ENCODE measurements at places on chromosomes 7 and 10.
A peak's percentile ranks its signal among the peaks of the same experiment; 100 is the strongest.

DNA sequence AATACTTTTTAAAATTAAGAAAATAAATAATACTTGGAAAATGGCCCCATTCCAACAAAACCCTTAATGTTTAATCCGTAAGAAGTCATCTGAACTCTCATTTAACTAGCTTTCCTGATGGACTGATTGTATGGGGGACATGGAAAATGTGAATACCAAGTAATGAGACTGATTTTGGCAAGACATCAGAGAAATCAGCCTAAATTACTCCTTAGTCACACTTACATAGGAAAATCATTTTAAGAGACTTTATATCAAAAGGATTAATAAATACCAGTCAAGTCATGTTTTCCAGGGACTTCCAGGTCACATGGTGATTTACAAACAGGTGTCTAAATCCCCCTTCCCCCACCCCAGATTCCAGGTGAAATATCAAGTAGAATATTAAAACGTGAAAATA is 58.2 kb downstream of the GRM8 start:
- no peak for DNase-seq

DNA sequence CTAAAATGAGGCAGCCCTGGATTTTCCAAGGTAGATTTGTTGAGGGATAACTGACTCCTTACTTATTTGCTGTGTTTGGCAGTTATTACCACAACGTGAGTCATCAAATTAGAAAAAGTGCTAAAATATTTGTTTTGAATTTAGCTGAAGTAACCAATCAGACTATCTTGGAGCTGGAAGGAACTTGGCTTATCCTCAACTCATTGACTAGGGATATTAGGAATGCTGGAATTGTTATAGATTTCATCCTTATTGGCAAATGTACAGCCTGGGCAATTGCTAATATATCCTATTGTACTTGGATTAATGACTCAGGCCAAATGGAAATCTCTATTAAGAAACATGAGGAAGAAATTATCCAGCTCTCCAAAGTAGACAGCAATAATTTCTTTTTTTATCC is 1189.0 kb upstream of the LRRN3 start:
- no peak for DNase-seq

- no peak for DNase-seq
Measured at GRCh38 chr7:95927756-95928155, 155.4 kb downstream of the DYNC1I1 start.

GRCh38 chr7:26237035-26237807 is 35.7 kb downstream of the CBX3 start:
- DNase-seq = no peak

GRCh38 chr10:79559726-79560125 is 481 bp downstream of the SFTPA2 start:
- DNase-seq = no peak

- no peak for DNase-seq
Measured at GRCh38 chr10:31490858-31491504, 172.0 kb downstream of the ZEB1 start.

GRCh38 chr10:97169063-97169462 is 16.7 kb downstream of the SLIT1 start:
- DNase-seq = no peak

DNA sequence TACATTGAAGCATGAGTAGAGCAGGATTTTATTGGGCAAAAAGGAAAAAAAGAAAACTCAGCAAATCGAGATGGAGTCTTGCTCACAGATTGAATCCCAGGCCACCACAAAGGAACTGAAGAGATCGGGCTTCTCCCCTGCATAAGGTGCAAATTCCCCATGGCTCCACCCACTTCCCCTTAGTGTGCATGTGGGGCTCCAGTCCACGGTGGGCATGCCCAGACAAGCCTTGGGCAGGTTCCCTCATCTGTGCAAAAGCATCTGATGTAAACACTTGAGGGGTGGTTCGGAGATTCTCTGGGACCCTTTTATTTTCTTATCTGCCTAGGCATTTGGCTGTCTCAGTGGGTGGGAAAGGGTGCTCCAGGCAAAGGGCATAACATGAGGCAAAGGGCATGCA is 150.7 kb downstream of the CFTR start:
- DNase-seq = no peak

- DNase-seq = peak; percentile 35
Measured at GRCh38 chr7:123824754-123825067, 20.3 kb upstream of the HYAL4 start.

GRCh38 chr7:134996097-134996550 is 9.8 kb downstream of the AGBL3 start:
- DNase-seq = no peak

GRCh38 chr7:106599343-106599698 is 61.6 kb downstream of the CCDC71L start:
- peak; percentile 42 for DNase-seq

- no peak for DNase-seq
Measured at GRCh38 chr7:23067271-23067670, 38.3 kb upstream of the KLHL7 start.

DNA sequence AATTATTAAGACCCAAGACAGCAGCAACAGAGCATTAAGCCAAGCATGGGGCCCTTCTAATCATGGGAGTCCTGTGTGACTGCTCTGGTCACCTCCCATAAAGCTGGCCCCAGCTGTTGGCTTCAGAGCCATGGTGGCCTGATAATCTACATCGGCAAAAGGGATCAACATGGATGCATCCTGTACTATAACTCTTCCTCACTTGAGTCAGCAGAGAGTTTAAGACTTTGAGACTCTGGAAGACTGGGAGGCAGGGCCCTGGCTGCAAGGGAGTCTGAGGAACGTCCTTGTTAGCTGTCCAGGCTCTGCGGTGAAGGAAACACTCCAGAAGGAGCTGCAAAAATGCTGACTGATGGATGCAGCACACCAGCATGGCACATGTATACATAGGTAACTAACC is 95.0 kb upstream of the KIAA1217 start:
- no peak for DNase-seq

DNA sequence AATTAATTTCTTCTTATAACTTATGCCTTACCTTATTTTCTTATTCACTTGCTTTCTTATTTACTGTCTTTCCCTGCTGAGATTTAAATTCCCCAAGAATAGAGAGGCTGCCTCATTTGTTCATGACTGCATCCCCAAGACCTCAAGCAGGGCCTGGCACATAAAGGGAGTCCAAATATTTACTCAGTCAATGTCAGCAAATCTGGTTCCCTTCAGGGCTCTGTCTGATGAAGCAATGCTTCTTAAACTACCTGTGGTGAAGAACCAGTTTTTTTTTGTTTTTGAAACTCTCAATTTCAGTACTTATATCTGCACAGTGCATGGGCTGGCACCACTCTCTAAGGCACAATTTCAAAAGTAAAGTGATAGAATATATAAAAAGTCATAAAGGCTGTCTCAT is 4.7 kb downstream of the ZNF239 start:
- no peak for DNase-seq

DNA sequence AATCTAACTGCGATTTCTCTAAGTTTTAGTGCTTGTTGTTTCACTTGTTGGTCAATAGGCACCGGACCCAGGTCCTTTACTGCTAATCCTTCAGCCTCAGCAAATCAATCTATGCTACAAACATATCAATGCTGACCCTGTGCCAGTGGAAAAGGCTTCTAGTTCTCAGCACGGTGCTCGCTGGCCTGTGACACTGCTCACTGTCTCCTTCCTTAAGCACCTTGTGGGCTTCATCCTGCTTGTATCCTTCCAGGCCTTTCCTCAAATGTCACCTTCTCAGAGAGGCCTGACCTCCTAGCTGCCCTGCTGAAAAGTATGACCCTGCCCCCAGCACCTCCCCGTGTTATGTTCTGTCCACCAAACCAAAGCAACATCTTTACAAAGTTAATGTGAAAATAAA is 201.2 kb upstream of the FRMD4A start:
- DNase-seq = no peak

DNA sequence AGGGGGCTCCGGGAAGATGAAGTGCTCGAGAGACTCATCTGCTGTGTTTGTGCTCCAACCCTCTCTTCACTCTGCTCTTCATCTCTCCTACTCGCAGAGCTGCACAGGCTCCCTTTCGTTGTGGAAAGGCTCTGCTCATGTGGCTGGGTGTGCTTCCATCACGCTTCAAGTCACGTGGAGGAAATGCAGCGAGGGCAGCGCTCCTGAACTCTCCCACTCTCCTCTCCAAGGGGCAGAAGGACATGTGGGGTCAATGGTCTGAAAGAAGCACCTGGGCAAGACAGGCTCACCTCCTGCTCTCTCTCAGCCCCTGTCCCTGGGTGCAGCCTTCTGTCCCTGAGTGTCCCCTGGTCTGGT is 72.6 kb downstream of the USP6NL start:
- DNase-seq = no peak

- DNase-seq = no peak
Measured at GRCh38 chr7:130944997-130945396, 211.0 kb upstream of the KLF14 start.

DNA sequence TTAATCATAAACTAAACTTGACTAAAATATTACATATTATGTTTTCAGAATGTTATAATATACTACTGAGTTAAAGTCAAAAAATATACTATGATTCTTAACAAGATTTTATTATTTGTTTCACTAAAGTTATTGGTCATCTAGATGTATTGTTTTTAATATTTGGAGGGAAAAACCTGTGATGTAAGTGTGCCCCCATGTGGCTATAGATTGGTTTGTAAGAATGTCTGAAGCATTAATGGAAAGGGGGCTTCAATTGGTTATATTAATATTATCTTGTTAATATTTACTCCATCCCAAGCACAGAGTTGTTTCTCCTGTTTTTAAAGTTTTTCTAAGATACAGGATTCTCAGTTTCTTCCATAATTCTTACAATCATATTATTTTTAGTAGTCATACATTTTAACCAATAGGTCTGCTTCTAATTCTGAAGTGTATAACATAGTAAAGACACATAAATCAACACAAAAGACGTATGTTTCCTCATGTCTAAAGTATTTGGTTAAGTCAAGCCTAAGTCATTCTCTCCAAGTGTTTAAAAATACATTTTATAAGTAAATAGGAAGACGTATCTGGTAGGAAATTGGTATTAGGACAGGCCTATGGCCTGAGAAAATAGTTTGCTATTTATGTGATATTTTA is 58.0 kb downstream of the GNAT3 start:
- no peak for DNase-seq

DNA sequence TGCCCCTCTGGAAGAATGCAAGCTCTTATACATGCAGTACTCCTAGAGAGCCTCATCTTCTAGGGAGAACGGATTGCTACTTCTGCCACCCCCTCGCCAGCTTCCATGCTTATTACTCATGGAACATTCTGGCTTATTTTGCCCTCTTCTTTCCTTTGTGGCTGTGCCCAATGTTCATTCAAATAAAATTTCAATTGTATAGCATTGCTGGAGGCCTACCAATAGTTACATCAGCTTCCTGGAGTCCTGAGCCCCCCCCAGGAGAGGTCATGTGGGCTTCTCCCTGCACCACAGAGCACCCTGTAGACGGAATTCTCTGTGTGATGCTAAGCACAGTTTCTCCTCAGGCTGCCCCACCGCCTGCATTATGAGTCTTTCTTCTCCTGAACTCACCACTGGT is 1094.0 kb downstream of the KCNMA1 start:
- no peak for DNase-seq

GRCh38 chr7:148142660-148143248 is 447.8 kb upstream of the C7orf33 start:
- DNase-seq = peak; percentile 14

GRCh38 chr10:43998021-43998809 is 349.5 kb upstream of the ZNF32 start:
- DNase-seq = no peak

- DNase-seq = no peak
Measured at GRCh38 chr7:134513169-134513752, 14.1 kb upstream of the AKR1B10 start.

GRCh38 chr10:100969187-100970075 is at the start of gene SEMA4G:
SEMA4G (plus strand) TSS chr10:100969504; CDS start chr10:100972913, 3,409 bp downstream.
- peak; percentile 76 for DNase-seq

GRCh38 chr7:80136261-80137055 is 1.8 kb downstream of the GNAI1 start:
- DNase-seq = no peak
